Muscle of leg (tissue), 16 donors: ENCODE measurements at places on chromosomes 7 and 10. TPM values are rescaled to one million over a fixed set of nuclear protein-coding genes. Genes with fewer than 3 reads are reported as not detected.
A peak's percentile ranks its signal among the peaks of the same experiment; 100 is the strongest.

DNA sequence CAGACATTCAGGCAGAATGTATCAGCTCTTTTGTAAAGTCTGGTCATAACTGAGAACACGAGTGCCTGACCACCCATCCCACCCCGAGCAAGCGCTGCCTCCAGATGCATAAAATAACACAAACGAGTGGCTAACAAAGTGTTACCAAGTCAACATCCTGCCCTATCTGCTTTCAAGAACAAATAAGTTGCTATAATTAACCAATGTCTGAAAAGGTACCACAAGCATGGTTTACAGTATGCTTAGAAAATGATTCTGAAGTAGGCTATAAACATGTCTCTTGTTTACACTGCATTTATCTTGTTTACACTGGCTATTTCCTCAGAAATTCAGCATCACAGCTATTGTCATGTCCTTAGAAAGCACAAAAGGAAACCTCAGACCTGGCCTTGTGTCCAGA, 49.5 kb downstream of the PIK3AP1 start:
- no peak for DNase-seq

GRCh38 chr7:45716380-45717203, 142.4 kb downstream of the ADCY1 start:
- no peak for DNase-seq

DNA sequence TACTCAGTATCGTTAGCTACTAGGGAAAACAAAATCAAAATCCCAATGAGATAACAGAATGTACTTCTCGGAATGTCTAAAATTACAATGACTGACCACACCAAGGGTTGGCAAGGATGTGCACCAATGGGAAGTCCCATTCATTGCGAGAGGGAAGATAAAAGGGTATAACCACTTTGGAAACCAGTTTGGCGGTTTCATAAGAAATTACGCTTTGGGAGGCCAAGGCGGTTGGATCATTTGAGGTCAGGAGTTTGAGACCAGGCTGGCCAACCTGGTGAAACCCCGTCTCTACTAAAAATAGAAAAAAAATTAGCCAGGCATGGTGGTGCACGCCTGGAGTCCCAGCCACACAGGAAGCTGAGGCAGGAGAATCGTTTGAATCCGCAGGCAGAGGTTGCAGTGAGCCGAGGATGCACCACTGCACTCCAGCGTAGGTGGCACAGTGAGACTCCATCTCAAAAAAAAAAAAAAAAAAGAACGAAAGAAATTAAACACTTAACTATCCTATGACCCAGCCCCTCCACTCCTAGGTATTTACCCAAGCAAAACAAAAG, 7.6 kb downstream of the HACD1 start:
- no peak for DNase-seq

DNA sequence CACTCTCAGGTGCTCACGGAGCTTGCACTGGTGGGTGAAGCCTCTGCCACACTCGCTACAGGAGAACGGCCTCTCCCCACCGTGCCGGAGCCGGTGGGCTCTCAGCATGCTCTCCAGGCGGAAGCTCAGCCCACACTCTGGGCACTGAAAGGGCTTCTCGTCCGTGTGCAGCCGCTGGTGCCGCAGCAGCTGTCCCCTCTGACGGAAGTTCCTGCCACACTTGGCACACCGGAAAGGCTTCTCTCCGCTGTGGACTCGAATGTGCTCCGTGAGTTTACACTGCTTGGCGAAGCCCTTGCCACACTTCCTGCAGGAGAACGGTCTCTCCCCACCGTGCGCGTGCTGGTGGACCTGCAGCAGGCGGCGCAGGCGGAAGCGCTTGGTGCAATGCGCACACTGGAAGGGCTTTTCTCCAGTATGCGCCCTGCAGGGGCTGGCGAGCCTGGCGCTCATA, 19.3 kb downstream of the ZNF786 start:
- no peak for DNase-seq

DNA sequence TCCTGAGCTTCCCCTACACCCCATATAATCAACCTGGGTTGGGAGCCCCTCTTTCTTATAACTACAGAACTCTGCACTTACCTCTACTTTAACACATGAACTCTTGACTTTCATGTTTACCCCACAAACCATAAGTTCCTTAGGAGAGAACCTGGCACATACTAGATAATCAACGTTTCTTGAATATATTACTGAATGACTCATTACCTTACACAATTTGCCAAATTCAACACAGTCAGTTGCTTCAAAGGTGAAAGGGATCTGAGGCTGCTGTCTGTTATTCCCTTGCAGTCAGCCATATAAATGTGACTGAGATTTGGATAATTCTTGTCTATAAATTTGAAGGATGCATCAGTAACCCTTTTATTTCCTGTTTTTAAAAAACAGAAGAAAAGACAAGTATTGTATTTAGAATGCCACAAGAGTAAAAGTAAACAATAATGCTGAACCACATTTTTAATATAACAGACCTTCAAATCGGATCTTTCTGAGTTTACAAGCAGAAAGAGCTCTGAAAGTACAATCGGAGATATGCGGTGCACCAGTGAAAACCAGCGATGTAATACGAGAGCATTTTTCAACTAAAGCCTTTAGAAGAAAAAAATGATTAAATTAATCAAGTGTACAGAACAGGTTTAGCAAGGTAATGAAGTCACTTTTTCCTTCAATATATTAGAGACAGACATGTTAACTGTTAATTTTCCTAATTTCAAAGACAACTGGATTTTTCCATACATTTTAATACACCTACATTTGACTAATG, 29.5 kb upstream of the LRRC17 start:
- DNase-seq, result no peak

- DNase-seq, result peak; percentile 30
Measured at GRCh38 chr10:121522831-121523230, 75.4 kb downstream of the FGFR2 start.

Gene LRRC27
- 7.4 TPM for polyA plus RNA-seq

- DNase-seq, result no peak
Measured at GRCh38 chr7:81226234-81226633, 307.4 kb upstream of the SEMA3C start.

- no peak for DNase-seq
Measured at GRCh38 chr7:133859231-133859630, 267.9 kb upstream of the LRGUK start.

Gene CHN2
- 9.6 TPM for polyA plus RNA-seq

- no peak for DNase-seq
Measured at GRCh38 chr10:59388671-59388976, 26.3 kb upstream of the FAM13C start.

Gene KLLN
- polyA plus RNA-seq, result 0.33 TPM

Gene LOXL4
- 9.5 TPM for polyA plus RNA-seq

Gene UCMA
- polyA plus RNA-seq, result 0.68 TPM

- peak; percentile 33 for DNase-seq
Measured at GRCh38 chr7:149624006-149624405, 126.4 kb upstream of the ZNF746 start.

GRCh38 chr7:36723951-36724664, at the start of gene AOAH:
AOAH (minus strand) TSS chr7:36724494; CDS start chr7:36724148, 346 bp downstream.
- DNase-seq, result peak; percentile 68

Gene ANXA8
- polyA plus RNA-seq, result 3.1 TPM

DNA sequence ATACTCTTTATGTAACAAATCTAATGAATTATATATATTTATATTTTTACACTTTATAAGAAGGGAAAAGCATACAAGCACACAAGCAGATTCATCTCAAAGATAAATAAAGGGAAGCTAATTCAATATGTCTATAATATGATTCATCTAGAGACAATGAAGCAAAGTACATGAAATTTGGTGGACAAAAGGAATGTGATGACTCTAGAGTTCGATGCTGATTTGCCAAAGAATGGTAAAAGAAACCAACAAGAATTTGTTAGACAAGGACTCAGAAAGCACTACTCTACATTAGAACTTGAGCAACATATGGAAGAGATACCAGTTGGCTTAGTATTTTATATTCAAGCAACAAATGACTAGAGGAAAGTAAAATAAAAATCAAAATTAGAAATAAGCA, 536.5 kb upstream of the TEX47 start:
- DNase-seq, result no peak

GRCh38 chr7:129831424-129832058, 121.2 kb downstream of the UBE2H start:
- DNase-seq, result peak; percentile 59

Gene TDRD1
- polyA plus RNA-seq, result 0.06 TPM
